ENCODE measurements at places on chromosomes 16 and 17.

DNA sequence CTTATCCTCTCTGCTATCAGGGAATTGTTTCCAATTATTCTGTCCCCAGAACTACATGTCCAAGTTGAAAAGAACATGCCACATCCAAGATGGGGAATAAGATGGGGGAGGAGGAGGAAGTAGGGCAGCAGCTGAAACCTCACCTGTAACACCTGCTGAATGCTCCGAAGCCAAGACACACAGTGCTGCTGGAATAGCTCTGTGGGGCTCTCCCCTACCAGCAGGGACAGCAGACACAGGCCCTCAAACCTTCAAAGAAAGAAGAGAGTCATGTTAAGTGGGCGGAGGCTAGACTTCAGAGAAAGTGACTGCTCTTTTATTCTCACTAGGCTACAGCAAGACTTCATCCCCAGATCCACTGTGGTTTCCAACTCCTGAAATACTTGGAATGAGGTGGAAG, 13.2 kb downstream of the PELP1 start:
- DNase-seq, result no peak

DNA sequence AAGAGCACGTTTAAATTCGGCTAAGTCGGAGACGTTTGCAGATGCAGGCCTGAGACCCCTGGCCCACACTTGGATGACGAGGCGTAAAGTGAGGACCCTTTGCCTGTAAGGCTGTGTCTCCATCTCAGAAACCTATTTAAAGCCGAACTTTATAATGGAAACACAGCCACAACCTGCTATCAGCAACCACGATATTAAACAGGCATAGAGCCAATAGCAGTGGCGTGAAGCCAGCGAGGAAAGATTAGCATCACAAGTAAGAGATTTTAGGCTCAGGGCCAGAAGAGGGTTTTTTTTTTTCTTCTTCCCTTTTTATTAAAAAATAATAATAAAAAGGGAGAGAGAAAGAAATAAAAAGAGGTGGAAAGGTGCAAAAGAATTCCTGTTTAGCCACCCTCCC, 111.3 kb upstream of the NOL11 start:
- DNase-seq, result no peak

GRCh38 chr16:17168181-17168580, 302.6 kb downstream of the XYLT1 start:
- DNase-seq, result no peak

GRCh38 chr17:81858967-81859905, 1.1 kb downstream of the P4HB start:
- no peak for DNase-seq

GRCh38 chr16:69476920-69477443, 52.6 kb downstream of the CYB5B start:
- DNase-seq, result no peak
